ENCODE measurements at places on chromosomes 16 and 17.

- DNase-seq: peak; percentile 45
These were observed 6.0 kb downstream of the SCN4A start for GRCh38 chr17:63966646-63967264.

GRCh38 chr17:57905875-57906455, 49.2 kb downstream of the CUEDC1 start:
- no peak for DNase-seq

DNA sequence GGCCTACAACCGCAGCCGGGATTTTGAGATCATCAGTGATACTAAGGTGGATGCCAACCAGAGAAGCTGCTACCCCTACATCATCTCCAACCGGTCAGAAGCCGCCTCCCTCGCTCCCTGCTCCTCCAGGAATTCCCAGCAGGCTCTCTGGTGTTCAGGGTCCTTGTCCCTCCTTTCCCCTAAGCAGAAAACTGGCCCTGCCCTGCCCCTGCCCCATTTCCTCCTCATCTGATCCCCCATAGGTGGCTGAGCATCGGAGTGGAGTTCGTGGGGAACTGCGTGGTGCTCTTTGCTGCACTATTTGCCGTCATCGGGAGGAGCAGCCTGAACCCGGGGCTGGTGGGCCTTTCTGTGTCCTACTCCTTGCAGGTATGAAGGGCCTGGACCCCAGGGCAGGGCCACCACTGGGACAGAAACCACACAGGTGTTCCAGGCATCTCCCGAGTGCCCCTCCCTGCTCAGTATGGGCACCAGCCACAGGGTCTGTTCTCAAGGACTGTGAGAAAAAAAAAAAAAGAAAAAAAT, 29.8 kb downstream of the ANKRD40 start:
- no peak for DNase-seq

GRCh38 chr17:42163113-42163512, 8.3 kb upstream of the RAB5C start:
- peak; percentile 13 for DNase-seq

DNA sequence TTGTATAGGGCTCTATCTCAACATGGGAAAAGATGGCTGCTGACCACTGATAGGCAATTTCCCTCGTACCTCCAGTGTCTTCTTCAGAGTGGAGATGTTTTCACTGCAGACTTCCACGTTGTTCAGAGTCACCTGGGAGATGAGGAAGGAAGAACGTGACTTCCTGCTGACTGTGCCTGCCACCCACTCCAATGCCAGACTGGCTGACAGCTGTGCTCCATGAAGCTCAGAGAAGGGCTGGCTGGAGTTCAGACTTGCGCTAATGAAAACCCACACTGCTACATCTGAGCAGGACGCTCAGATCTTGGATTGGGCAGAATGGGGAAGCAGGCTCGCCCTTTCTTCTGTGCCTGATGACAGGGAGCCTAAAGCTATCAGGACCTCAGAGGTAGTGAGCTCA, 33.1 kb downstream of the COG4 start:
- no peak for DNase-seq

GRCh38 chr17:73698966-73699365, 54.7 kb upstream of the SDK2 start:
- no peak for DNase-seq

GRCh38 chr17:78534492-78535272, 42.5 kb downstream of the DNAH17 start:
- DNase-seq: no peak

DNA sequence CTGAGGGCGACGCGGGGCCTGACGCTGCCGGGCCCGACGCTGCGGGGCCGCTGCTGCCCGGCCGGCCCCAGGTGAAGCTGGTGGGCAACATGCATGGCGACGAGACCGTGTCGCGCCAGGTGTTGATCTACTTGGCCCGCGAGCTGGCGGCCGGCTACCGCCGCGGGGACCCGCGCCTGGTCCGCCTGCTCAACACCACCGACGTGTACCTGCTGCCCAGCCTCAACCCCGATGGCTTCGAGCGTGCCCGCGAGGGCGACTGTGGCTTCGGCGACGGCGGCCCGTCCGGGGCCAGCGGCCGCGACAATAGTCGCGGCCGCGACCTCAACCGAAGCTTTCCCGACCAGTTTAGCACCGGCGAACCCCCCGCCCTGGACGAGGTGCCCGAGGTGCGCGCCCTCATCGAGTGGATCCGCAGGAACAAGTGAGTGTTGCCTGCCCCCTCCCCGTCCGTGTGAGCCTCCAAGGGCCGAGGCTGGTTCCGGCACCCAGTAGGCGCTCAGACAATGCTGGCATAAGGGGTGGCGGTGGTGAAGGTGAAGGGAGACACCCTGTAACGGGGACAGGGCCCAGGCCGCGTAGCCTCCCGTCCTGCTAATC, 676 bp downstream of the CPD start:
- DNase-seq: peak; percentile 12

DNA sequence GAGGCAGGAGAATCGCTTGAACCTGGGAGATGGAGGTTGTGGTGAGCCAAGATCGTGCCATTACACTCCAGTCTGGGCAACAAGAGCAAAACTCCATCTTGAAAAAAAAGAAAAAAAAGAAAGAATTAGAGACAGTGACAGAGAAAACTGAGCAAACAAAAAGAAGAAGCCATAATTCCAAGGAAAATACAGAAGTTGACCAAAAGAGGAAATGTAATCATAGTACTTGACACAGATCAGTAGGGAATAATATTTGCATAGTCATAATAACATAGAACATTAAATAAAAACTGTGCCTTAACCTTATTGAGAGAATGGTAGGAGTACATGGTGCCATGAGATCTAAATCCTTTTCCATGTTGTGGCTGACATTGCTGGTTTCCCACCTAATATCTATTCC, 14.7 kb upstream of the USP31 start:
- no peak for DNase-seq

- DNase-seq: no peak
These were observed 26.2 kb downstream of the ABCC3 start for GRCh38 chr17:50660887-50661345.

- no peak for DNase-seq
These were observed 31.9 kb downstream of the MYO18A start for GRCh38 chr17:29148257-29148789.

DNA sequence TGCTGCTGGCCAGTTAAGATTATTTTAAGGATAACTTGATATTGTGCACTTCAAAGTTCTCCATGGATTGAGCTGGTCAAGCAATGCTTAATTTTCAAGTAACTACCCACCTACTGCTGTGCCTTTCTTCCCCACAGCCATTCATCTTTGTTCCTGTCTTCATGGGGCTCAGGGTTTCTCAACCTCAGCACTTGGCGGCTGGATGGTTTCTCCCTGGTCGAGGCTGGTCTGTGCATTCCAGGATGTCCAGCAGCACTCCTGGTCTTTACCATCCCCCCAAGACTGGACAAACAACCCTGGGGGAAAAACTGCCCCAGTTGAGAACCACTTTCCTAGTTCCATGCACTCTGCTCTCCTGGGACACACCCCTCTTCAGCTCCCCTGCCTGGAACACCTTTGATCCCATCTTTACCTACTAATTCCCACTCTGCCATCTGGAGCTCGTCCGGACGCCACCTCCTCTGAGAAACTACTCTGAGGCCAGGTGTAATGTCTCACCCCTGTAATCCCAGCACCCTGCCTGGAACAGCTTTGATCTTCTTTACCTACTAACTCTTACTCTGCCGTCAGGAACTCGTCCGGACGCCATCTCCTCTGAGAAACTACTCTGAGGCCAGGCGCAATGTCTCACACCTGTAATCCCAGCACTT, 81.5 kb downstream of the NXN start:
- no peak for DNase-seq

- no peak for DNase-seq
These were observed 15.8 kb downstream of the SHISA9 start for GRCh38 chr16:12917246-12917645.

- DNase-seq: no peak
These were observed 6.1 kb upstream of the CD300C start for GRCh38 chr17:74552037-74552436.

- no peak for DNase-seq
These were observed 369.2 kb downstream of the CDH13 start for GRCh38 chr16:82995924-82996441.

DNA sequence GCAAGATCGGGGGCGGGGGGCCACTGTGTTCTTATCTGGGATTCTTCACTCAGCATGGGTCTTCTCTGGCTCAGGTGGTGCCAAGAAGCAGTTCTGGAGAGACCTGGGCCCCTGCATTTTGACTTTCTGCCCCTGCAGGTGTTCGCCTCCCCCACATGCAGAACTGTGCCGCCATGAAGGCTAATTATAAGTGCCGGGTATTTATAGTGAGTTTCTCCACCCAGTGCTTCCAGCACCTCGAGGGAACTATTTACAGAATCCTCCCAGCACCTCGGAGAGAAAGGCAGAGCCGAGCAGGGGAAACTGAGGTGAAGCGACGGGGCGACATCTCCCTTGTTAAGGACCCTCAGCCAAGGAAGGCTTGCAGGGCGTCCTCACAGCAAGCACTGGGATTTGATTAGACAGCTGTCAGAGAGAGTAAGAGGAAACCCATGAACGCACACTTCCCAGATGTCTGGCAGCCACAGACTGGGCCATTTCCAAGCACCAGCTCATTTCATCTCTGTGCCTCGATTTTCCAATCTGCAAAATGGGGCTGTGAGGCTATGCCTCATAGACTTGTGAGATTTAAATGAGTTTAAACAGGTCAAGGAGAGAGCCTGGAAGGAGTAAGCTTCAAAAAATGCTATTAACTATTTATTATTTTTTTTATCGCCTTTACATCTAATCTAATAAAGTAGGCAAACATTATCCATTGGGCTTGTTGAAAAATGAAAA, 36.4 kb upstream of the GRIN2A start:
- no peak for DNase-seq

DNA sequence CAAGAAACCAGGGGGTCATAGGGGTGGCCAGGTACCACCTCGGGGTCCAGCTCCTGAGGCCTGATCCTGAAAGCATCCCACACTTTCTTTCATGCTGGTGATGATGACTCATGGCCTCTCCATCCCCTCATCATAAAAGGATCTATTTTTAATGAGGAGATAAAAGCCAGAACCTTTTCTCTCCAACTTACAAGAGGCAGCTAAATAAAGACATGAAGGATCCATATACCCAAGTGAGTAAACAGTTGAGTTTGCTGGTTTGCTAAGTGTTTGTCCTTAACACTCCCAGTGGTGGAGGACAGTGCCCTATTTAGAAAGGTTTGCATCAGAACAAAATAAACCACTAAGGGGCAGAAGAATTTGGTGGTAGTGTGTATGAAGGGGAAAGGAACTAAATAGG, 383.8 kb downstream of the GRIN2A start:
- no peak for DNase-seq

DNA sequence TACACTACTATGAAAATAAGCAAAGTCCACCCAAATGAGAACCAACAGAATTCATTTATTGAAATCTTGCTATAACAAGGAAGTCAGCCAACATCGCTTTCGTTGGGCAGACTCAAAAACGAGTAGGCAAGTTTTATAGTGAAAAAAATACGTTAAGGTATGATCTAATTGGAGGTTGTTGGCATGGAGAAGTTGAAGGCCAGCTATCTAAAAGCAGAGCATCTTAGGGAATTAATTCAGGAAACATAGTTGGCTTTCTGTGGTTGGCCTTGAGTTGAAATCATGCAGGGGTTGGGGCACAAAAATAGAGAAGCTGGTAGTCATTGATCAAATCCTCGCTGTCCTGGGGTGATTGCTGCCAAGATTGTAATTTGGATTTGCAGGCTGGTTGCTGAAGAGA, 118.3 kb downstream of the PPM1E start:
- DNase-seq: no peak

GRCh38 chr17:44761932-44762810, 3.4 kb downstream of the ADAM11 start:
- DNase-seq: no peak

GRCh38 chr17:74543406-74543805, 2.5 kb downstream of the CD300C start:
- no peak for DNase-seq

- no peak for DNase-seq
These were observed 30.8 kb downstream of the FBXO31 start for GRCh38 chr16:87352818-87353217.

DNA sequence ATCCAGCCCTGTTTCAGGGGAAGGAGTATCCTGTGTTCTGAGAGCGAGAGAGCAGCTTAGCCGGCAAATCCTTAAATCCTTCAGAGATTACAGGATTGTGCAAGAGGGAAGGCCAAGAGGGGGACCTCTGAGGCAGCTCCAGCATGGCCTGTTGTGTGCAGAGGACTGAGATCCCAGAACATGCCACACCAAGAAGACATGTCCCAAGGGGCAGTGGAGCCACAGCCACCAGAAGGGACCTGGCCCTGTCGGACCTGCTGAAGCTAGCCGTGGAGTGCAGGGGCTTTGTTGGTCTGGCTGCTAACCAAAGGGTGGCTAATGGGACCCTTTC, 1.6 kb upstream of the MRC2 start:
- no peak for DNase-seq

GRCh38 chr16:70804734-70805169, 3.8 kb upstream of the VAC14 start:
- no peak for DNase-seq

- no peak for DNase-seq
These were observed 1.6 kb downstream of the XYLT1 start for GRCh38 chr16:17469011-17469740.

DNA sequence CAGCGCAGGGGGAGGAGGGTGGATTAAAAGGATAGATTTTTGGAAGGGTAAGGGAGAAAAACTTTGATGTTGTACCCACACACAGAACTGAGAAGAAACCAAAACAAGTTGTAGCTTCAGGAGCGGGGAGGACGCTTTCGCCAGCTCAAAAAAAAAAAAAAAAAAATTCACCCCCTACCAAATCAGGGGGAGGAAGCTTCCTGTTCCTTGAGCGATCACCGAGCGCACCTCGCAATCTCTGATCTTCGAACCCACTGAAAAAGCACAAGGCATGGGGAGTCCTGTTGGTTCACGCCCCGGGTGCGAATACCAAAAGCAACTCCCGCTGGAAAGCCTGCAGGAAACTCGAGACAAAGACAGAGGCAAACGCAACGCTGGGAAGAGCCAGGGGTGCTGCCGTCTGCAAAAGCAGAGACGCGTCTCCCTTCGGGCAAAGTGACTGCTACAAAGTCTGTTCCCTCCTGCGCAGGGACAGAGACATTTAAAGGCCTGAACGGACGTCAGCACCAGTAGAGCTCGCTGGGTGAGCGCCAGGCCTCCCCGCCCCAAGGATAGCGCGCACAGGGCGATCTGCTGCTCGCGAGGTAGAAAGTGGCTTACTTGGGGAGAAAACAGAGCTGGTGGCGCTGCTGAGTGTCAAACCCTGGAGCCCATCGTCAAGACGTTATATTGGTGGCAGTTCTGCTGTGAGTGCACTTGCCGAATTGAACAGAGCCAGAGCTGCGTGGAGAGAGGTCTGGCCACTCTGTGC, 190.4 kb downstream of the USP22 start:
- DNase-seq: no peak

- no peak for DNase-seq
These were observed 25.6 kb downstream of the GJC1 start for GRCh38 chr17:44804302-44805089.

- no peak for DNase-seq
These were observed 18.0 kb upstream of the JPH3 start for GRCh38 chr16:87584271-87584670.

GRCh38 chr16:1459967-1460366, 14.9 kb downstream of the CLCN7 start:
- DNase-seq: no peak

All from effector memory CD8-positive, alpha-beta T cell (primary cell).